ENCODE measurements at places on chromosomes 7 and 10.

GRCh38 chr7:74290981-74291441 is 1.8 kb downstream of the CLIP2 start:
- no peak for DNase-seq

DNA sequence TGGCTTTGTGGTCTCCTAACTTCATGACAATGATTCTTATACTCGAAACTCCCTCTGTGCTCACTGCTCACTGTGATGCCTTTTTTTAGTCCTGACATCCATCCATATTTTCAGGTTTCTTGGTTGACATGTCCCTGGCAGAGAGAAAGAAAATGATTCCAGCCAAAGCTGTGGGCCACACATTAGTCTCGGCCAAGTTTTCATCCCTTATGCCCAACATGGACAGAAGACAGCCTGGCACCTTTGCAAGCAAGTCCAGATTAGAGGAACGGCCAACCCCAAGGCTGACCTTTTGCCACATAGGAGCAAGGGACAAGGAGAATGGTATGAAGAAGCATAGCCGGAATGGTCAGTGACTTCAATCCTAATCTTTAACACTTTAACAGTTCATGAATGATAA is 8.7 kb upstream of the OPALIN start:
- DNase-seq = no peak

- no peak for DNase-seq
Measured at GRCh38 chr7:24199978-24200377, 84.0 kb upstream of the NPY start.

DNA sequence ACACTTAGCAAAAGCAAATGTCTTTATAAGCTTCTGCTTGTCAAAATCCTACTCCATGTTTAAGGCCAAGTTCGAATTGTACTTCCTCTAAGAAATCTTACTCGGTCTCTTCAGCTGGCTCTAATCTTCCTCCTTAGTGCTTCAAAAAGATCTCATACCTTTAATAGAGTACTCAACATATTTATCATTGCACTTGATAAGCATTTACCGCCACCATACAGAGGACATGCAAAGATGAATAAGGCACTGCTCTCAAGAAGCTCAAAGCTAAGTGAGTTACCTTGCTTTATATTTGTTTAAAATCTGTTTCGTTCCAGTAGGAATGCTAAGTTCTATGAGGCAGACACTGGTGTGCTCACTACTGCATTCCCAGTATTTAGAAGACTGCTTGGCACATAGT is 61.9 kb upstream of the DNAJB12 start:
- DNase-seq = no peak

- peak; percentile 83 for DNase-seq
Measured at GRCh38 chr10:122461367-122461728, at the start of gene HTRA1. HTRA1 (plus strand) TSS chr10:122461553; CDS start chr10:122461653, 100 bp downstream.

GRCh38 chr7:26588511-26588910 is 275.9 kb downstream of the SKAP2 start:
- DNase-seq = no peak

GRCh38 chr7:146956853-146957252 is 840.3 kb downstream of the CNTNAP2 start:
- no peak for DNase-seq

- no peak for DNase-seq
Measured at GRCh38 chr10:82564353-82565196, 689.6 kb downstream of the NRG3 start.

DNA sequence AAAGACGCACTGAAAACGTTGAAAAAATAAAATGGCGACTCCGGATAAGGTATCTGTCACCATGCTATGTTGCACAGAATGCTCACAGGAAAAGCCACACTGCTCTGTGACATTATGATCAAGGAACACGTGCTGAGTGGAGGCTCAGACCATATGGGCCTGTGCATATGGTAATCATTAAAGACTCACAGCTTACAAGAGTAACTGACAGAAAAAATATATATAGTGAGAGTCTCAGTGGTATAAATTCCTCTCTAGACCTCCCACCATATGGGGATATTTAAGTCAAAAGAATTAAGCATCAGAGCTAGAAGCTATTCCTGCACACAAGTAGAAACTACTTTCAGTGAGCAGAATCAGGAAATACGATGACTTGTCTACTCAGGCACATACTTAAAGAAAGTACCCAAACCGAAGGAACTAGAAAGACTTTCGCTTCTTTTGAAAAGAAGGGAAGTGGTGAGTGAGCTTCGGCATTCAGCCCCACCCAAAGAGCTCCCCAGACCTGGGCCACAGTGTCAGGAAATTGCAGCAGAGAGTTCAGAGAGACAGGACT is 65.1 kb upstream of the MPP7 start:
- DNase-seq = no peak

DNA sequence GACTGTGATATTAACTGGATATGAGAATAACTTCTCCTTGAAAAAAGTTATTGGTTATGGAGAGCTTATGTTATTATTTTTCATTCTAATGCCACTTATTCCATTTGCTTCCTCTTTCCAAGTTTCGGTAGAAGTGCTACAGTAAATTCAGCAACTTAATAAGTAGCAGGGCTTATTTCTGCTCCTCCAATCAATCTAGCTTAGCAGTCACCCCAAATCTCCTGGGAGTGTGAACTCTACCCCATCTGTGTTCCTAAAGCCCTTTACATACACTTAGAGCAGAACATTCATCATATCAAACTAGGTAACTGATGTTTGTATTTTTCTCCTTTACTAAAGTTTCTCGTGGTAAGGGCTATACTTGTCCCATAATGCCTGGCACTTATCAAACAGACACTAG is 8.7 kb downstream of the ARL3 start:
- DNase-seq = no peak
